ENCODE measurements at places on chromosomes 1 and 21.

GRCh38 chr1:81702079-81702715 is 98.5 kb upstream of the ADGRL2 start:
- no peak for DNase-seq

GRCh38 chr1:4970532-4970931 is 316.1 kb downstream of the AJAP1 start:
- DNase-seq: no peak

- no peak for DNase-seq
Observed at GRCh38 chr1:182617734-182618351, 13.7 kb upstream of the RGS16 start.

GRCh38 chr1:161209790-161210409 is 5.2 kb upstream of the FCER1G start:
- peak; percentile 84 for DNase-seq

- no peak for DNase-seq
Observed at GRCh38 chr1:167792188-167792565, 70.4 kb downstream of the MPZL1 start.

GRCh38 chr1:86156566-86157455 is at the start of gene COL24A1:
COL24A1 (minus strand) TSS chr1:86156772; CDS start chr1:86156396, 376 bp downstream.
- peak; percentile 58 for DNase-seq

DNA sequence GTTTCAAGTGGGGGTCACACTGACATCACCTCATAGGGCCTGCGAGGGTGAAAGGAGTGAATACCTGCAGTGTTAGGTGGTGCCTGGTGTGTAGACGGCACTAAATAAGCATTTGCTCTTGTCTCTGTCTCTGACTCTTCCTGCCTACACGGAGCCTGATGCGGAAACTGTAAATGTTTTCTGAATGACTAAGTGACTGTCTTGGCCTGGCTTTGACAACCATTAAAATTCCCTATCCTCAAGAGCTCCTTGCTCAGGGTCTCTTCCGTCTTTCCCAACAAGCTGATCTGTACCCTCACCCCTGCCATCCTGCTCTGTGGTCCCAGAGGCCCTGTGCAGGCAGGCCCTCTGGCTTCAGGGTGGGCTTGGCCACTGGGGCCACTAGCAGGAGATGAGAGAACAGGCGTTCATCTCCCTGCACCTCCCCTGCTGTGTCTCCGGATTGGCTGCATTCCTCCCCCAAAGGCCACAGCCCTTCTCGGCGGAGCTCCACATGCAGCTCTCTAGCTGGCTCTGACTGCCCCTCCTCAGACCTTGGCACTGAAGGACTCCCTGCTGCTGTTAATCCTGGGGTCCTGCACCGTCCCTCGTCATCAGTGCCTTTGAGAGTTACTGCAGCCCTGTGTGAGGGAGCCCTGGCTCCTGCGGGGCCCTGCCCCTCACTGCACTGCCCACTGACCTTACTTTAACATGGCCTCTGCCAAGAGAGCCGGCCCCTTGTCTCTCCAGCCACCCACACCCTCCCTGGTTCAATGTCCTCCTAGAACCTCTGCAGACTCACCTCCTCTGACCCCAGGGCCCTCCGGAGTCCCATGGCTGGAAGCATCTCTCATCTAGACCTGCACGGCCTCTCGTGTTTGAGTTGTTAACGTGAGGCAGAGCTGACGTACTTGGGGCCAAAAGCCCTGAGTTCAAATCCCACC is 211.1 kb downstream of the MATN1 start:
- no peak for DNase-seq

- no peak for DNase-seq
Observed at GRCh38 chr1:62288662-62289061, 30.6 kb downstream of the KANK4 start.

GRCh38 chr1:200234938-200235337 is 174.9 kb downstream of the ZNF281 start:
- no peak for DNase-seq

DNA sequence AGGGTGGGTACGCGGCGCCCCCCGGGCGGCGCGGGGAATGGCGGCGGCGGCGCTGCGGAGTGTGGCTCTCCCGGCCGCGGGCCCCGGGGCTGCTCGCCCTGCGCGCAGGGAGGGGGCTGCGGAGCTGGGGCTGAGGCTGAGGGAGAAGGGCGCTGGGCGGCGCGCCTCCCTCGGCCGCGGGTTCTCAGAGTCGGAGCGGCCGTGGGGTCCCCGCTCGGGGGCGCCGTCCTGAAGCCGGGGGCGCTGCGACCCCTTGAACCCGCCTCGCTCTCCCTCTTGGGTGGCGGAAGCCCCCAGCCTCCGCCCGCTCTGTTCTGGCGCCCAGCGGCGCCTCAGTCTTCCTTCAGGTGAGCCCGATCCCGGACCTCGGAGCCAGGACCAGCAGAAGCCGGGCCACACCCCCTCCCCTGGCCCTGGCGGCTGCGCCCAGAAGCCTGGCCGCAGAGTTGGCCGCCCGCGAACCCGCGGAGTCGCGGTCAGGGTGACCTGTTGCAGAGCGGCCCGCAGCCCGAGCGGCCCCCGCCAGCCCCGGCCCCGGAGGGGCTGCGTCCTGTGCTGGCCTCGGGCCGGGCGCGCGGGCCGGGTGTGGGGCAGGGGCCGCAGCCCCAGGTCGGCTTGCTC is 532 bp downstream of the RALGPS2 start:
- DNase-seq: peak; percentile 84

- DNase-seq: no peak
Observed at GRCh38 chr1:92244376-92244775, 26.7 kb downstream of the C1orf146 start.

DNA sequence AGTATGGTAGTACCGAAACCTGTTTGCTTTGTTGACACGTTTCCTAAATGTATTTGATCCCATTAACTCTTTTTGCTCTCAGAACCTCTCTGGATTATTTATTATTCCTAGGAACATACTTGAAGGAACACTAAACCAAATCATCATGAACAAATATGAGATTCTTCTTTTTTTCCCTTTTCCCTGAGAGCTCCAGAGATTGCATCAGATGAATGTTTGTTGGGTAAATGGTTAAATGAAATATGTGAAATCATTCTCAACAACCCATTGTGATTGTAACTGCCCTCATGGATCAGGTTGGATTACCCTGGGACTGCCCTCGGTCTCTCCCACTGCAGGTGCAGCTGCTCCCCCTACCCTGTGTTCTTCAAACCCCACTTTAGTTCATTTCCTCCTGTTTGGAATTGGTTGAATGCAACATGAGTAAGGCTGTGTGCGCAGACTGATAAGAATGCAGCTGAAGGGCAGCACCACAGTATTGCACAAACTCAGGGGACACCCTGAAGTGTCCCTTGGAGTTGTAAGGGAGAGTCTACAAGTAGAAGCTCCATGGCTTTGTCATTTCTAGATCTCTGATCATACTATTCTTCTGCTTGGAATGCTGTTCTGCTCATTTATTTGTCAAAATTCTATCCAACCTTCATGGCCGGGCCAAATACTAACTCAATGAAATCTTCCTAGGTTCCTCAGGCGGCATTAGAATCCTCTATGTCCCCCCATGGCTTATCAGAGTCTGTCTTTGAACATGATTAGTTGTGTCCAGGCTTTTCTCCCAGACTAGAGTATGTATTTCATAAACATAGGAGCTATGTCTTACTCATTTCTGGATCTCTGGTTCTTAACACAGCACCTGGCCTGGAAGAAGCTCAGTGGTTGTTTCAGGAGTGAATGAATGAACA is 47.1 kb upstream of the NEK2 start:
- DNase-seq: no peak

DNA sequence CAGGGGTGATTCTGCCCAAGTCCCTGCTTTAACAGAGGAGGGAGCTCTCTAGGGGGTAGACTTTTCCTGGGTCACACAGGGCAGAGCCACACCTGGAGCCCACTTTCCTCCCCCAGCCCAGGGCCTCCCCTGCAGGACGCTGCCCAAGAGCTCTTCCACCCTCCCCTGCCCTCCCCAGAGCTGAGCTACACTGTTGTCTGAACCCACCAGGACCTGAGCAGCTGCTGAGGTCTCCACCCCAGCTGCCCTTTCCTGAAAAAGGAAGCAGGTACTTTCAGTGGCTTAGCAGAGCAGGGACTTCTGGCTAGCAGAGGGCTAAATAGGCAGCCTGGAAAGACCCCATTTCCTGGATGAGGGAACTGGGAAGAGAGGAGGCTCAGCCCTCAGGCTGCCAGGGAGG is 169.3 kb upstream of the ETV3 start:
- no peak for DNase-seq

- DNase-seq: no peak
Observed at GRCh38 chr1:199612976-199613774, 414.3 kb upstream of the NR5A2 start.

- peak; percentile 89 for DNase-seq
Observed at GRCh38 chr1:149927563-149928400, at the start of gene SF3B4. SF3B4 (minus strand) TSS chr1:149927803; CDS start chr1:149927759, 44 bp downstream.

GRCh38 chr1:217253351-217253750 is 377.5 kb downstream of the GPATCH2 start:
- DNase-seq: no peak

GRCh38 chr1:248838357-248839167 is 538 bp downstream of the ZNF672 start:
- DNase-seq: peak; percentile 85

DNA sequence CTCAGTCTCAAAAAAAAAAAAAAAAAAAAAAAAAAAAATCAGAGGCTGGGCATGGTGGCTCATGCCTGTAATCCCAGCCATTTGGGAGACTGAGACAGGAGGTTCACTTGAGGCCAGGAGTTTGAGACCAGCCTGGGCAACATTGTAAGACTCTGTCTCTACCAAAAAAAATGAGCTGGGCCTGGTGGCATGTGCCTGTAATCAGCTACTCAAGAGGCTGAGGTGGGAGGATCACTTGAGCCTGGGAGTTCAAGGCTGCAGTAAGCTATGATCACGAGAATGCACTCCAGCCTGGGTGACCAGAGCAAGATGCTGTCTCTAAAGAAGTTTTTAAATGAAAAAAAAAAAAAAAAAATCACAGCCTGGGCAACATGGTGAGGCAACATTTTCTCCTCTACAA is 10.3 kb downstream of the SEMA4A start:
- DNase-seq: no peak

DNA sequence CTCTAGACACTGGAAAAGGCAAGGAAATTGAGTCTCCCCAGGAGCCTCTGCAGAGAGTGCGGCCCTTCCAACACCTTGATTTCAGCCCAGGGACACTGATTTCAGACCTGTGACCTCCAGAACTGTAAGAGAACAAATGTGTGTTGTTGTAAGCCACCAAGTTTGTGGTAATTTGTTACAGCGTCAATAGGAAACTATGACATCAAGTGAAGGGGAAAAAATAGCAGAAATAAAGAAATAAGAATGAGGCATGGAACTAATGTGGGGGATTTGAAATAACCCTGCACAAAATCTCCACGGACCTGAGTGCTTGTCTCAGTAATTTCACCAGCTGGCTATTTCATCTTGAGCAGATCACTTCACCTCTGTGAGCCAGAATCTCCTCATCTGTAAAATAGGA is 227.8 kb upstream of the JUN start:
- no peak for DNase-seq

DNA sequence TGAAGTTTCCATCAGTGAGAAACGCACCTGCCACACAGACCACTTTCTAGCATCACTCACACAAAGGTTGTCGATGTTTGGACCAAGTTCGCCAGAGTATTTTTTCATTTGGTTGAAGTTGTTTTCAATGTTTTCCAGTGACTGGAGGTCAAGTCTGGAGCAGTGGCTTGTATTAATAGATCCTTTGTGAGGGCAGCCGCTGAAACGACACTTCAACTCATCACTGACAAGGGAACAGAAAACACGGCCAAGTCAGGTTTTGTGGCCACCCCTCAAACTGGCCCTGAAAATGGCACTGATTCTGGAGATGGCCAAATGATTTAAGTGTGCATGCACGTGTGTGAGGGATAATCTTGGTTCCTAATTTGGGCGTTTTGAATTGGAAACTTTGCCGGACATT is 675.6 kb downstream of the SMYD3 start:
- no peak for DNase-seq

- DNase-seq: no peak
Observed at GRCh38 chr1:26019641-26020315, 1.8 kb upstream of the EXTL1 start.

- DNase-seq: no peak
Observed at GRCh38 chr1:115404911-115405310, 66.9 kb upstream of the NGF start.

DNA sequence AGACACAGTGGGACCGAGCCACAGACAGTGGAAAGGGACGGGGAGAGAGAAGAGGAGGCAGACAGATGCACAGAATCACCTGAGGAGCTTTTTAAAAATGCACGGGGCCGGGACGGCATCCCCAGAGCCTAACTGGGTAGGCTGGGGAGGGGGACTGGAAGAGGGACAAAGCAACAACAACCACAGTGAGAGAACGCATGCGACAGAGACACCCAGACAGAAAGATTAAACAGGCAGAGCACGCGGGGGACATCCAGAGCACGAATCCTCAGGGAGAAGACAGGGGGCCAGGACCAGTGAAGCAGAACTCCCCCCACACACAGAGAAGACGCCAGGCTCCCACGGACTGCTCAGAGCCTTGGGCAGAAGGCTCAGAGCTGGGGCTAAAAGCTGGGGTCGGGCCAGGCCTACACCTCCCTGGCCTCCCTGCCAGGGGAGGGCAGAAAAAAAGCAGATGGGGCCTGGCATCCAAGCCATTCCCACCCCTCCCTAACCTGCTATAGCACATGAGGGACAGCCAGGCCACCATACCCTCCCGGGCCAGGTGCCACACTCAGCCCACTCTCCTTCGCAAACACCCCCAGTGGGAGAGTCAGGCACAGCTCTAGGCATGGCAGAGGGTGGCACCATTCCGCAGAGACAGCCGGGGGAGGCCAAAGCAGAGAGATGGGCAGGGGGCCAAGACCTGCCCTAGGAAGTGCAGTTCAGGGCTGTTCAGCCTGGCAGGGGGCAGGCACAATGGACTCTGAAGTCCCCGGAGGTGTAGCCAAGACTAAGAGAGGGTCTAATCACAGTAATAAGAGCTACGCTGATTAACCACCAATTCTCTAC is 29.8 kb upstream of the COL16A1 start:
- DNase-seq: peak; percentile 89

DNA sequence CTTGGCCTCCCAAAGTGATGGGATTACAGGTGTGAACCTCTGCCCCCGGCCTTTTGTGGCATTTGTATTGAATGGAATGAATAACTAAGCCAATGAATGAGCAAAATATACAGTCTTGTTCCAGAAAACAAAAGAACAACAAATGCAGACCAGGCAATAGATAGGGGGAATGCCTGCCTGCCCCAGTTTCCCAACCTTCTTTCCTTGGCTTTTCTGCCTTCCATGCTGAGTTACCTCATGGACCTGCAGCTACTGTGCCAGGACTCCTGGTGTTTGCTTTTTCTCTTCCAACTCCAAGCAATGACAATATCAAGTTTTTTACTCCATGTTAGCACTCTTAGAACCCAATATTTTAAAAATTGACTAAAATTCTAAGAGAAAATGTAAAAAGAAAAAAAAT is 58.6 kb upstream of the BACH1 start:
- no peak for DNase-seq

GRCh38 chr1:203181586-203182386 is 4.7 kb downstream of the CHI3L1 start:
- DNase-seq: no peak

DNA sequence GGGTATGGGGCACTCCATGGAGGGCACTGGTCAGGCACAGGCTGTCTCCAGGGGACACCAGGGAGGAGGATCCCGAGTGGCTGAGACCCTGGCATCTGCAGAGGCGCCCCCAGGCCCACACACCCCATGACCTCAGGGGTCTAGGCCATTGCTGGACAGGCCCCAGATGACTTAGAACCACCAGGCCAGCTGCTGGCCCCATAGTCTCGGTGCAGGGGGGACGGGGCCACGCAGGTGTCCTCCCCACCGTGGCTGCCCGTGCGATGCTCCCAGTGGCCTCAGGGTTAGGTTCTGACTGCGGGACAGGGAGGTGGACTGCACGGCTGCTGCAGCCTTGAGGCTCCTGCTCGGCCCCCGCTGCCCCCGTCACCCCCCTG is 44.0 kb downstream of the MORN1 start:
- no peak for DNase-seq

Data from SK-N-SH (cell line).